Effector CD8-positive, alpha-beta T cell (primary cell): ENCODE measurements at places on chromosomes 13 and 19.

DNA sequence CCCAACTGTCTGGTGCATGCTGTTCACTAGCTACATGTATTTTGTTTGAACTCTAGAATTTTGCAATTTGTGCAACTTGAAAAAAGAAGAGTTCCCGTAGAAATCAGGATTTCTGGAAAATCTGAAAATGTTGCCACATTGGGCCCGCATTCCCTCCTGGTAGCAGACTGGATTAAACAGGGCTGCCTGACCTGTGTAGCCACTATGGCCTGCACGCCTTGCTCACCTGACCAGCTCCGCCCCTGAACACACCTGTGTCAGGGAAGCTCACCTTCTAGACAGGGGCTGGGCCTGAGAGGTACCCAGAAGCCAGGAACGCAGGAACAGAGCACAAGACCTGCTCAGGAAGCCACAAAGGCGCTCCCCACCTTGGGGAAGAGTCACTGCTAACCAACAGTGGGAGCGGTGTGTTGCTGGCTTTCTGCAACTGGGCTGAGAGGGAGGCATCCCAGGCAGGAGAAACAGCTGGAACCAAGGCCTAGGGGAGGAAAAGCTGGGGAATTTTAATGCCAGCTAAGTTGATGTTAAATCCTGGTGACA is 106.5 kb downstream of the UQCRFS1 start:
- DNase-seq, result no peak

- DNase-seq, result no peak
Measured at GRCh38 chr13:44739120-44739519, 163.0 kb upstream of the TSC22D1 start.

GRCh38 chr13:41327994-41328790 is 17.1 kb downstream of the NAA16 start:
- DNase-seq, result no peak

DNA sequence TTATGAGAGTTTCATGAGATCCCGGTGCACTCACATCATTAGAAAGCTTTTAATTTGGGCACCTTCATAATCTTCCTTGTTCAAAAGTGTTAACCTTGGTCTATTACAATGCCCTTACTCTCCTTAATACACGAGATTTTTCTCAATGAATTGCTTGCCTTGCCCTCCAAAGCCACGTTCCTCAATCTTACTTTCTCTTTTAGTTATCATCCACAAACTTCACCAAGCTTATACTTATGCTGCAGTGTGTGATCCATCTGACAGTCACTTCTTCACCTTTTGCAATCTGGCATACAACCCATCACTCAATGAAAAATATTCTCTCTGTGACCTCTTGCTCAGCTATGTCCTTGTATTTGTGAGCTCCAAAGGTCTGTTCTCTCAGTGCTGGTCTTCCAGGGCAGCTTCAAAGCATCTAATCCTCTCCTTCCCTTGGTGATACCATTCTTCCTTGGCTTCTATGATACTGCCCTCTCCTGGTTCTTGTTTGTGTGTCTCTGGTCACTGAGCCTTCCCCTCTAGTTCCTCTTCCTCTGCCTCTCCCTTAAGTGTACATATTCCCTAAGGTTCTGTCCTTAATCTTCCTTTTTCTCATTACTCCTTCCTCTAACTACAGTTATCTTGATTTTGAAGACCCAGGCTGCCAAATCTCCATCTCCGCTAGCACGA is 202.2 kb upstream of the STARD13 start:
- no peak for DNase-seq
